ENCODE measurements at places on chromosomes 5 and 9.

DNA sequence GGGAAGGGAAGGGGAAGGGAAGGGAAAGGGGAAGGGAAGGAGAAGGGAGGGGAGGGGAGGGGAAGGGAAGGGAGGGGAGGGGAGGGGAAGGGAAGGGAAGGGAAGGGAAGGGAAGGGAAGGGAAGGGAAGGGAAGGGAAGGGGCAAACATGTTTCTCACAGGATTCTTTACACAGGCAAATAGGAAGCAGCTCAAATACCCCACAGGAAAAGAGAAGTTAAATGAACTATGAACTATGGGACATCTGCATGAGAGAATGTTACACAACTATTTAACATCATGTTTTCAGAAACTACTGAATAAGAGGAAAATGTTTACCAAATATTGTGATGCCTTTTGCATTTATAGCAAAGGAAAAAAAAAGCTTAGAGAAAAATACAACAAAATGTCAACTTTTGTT, 125.4 kb upstream of the SLC30A5 start:
- no peak for DNase-seq

- DNase-seq: peak; percentile 52
Observed at GRCh38 chr5:51388488-51389287, 5.4 kb downstream of the ISL1 start.

- DNase-seq: peak; percentile 75
Observed at GRCh38 chr5:139763930-139764791, 31.4 kb upstream of the PSD2 start.

- no peak for DNase-seq
Observed at GRCh38 chr9:114924327-114924726, 6.1 kb downstream of the TNFSF8 start.

GRCh38 chr5:132207778-132208177, 19.9 kb downstream of the P4HA2 start:
- no peak for DNase-seq

- DNase-seq: no peak
Observed at GRCh38 chr5:141485321-141486055, 658 bp downstream of the PCDHGC4 start.

GRCh38 chr5:21603796-21604195, 1249.3 kb downstream of the CDH12 start:
- no peak for DNase-seq

DNA sequence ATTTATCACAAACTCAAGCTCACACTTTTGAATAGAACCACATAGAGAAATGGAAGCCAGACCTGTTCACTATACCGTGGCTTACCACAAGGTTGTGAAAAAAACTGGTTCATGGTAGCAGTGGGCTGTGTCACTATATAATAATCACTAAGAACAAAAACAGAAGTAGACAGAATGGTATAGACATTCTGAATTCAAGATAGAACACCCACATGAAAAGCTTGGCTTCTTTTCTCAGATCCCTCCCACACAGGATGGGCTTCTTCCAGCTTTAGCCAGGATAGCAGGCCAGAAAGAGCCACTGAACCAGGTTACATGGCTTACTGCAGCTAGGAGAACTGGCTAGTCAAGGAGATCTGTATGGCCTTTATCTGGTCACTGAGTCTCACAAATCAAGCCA, 6.1 kb upstream of the NRG2 start:
- no peak for DNase-seq

- DNase-seq: no peak
Observed at GRCh38 chr9:105062222-105062855, 134.4 kb upstream of the ABCA1 start.

- peak; percentile 93 for DNase-seq
Observed at GRCh38 chr9:130680836-130681768, 12.5 kb upstream of the EXOSC2 start.

DNA sequence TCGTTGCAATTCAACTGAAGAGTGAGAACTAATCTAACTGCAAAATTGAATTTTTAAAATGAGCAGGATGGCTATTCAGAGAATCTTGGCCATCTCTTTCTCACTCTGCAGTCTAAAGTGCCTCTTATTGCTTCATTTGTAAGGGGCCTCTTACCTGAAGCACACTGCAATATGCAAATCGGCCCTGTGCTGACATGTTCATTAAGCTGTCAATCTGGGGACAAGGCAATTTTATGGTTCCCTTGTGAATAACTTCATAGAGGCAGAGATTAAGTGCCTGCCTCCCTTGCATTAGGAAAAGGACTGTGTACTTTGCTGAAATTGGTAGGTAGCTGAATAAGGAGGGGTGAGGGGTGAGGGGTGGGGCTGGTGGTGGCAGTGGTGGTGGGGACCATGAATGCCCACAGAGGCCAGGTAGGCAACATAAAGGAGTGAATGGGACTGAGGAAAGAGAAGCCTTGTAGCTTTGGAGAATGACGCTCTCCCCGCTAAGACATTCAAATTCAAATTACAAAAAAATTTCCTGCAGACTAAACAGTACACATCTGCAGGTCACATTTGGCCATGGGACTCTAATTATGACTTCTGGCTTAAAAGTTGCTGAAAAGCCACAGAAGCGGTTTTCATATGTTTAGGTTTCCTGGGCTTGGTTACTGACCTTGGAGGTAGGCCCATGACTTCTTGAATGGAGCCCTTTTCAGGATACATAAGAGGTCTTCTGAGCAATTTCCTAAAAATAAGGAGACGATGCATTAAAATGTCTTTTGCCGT, 25.0 kb downstream of the TNFSF8 start:
- no peak for DNase-seq

- DNase-seq: no peak
Observed at GRCh38 chr9:636931-637591, 204.4 kb upstream of the DMRT1 start.

DNA sequence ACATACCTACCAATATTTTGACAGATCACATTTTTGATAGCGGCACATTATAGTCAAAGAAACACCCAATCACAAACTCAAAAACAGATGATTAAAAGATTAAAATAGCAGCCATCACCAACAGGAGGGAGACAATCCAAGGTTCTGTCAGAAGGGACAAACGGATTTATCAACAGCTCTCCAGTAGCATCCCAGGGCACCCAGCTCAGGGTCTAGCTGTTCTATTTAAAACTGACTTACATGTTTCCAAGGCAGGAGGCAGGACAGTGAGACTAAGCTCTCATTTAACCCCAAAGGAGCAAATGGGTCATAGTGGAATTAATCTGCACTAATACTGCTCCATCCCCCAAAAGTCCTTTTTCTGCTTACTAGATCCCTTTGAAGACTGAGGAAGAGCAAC, 3.2 kb downstream of the AGTPBP1 start:
- no peak for DNase-seq

DNA sequence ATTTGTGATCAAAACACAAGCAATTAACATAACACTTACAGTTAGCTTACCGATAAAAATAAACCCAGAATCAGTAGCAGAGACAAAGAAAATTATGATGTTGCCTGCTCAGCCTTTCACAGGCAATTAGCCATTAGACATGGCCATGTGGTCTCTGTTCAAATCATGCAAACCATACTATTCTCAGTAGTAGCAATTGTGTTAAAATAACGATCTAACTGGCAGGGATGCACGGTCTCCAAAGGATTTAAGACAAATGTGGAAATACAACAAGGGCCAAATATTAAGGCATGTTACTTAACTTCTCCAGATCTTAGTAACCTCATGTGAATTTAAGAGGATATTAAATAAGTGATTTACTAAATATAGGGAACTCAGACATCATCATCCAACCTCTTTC, 59.5 kb downstream of the PTBP3 start:
- no peak for DNase-seq

- DNase-seq: no peak
Observed at GRCh38 chr9:129344641-129345495, 166.8 kb upstream of the IER5L start.

DNA sequence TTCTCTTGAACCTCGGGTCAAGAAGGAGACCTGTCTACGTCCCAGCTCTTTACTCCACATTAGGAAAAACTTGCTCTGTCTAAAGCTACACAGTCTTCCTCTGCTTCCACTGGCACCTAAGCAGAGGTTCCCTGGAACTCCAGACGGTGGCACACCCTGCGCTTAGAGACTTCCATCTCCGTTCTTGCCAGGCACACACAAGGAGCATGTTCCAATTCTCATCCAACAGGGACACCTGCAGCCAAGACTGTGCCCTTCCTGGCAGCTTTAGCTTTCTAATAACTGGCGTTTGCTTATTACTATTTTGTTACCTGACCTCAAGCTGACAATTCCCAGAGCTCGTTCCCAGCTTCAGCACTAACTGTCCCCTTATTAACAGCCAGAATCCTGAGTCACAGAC, 16.0 kb downstream of the CAPSL start:
- DNase-seq: no peak

DNA sequence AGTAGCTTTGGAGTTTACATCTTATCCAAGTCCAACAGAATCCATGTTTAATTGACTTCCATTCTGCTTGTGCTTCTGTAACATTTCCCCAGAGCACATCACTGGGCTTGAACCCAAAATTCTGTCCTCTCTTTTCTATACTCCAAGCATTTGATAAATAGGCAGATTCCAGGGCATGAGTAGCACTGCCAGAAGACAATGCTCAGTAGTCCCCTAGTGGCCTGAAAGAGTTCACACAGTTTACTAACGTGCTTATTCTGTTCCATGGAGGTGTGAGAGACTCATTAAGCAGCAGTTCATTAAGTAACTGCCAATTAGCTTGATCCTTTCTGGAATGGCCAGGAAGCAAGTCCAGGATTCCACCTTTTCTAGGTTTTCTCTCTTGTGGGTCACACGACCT, 9.4 kb upstream of the GABRA6 start:
- no peak for DNase-seq

Measured in BE2C (cell line).